AG04449 (cell line): ENCODE measurements at places on chromosomes 5 and 9.

DNA sequence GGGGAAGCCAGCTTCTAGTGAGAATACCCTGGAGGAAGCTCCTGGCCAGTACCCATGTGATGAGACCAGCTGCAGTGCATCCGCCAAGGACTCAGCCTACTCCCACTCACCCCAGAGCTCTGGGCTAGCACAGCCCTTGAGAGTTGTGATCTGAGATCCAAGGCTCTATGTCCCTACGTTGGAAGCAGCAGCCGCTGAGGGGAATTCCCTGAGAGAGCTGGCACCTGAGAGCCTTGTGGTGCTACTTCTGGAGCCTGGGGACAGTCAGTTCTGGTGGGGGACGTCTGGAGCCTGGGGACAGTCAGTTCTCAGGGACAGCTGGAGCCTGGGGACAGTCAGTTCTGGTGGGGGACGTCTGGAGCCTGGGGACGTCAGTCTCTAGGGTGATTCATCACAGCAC lies 39.2 kb downstream of the PDZD2 start:
- no peak for DNase-seq

DNA sequence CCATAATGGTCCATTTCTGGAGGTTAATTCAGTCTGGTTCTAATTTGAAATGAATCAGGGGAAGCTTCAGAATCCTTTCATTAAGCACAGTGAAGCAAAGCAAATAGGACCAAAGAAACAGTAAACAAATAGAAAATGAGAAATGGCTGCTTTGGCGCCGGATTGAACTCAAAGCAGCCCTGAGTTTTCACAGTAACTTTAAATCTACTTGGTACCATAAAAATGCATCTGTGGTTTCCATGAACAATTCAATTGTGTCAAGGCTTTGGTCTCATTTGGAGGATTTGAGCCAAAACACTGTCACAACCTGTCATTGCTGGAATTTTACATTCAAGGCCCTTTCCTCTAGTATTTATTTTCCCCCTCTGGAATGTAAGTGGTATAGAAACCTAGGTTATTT lies 25.9 kb upstream of the DAPK1 start:
- DNase-seq = no peak

GRCh38 chr5:52638732-52639131 lies 149.0 kb upstream of the ITGA1 start:
- DNase-seq = no peak

- DNase-seq = no peak
These were observed 105.2 kb upstream of the ITGA1 start for GRCh38 chr5:52682492-52682891.
